Fibroblast of mammary gland (primary cell): ENCODE measurements at places on chromosomes 11 and 22.

DNA sequence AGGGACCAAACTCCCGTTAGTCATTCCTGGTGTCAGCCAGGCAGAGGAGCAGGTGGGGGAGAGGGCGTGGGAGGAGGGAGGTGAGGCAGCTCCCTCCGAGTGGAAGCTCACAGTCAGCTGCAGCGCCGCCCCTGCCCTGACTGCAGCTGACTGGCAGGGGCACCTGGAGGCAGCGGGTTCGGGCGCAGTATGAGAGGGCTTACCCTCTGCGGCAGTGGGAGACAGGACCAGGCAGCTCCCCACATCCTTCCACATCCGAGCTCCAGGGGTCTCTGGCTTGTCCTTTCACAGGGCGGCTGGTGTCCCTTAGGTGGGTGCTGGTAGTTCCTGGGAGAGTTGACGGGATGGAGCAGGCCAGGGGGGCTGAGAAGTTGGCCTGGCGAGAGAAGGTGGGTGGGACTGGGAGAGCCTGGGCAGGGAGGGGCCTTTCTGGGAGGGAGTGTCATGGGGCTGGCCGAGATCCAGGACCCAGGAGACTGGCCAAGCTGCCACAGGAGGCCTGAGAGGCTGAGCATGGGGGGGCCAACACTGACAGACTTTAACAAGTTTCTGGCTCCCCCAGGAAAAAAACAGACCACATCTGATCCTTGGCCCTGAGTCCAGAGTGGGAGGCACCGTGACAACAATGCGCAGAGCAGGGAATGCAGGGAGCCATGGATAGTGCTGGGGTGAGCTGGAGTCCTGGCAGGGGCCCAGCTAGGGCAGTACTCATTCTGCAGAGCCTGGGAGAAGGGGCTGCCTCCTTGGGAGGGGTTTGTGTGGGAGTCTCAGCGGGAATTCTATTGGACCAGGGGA, 4.9 kb downstream of the ADORA2A start:
- peak; percentile 56 for DNase-seq

- DNase-seq, result no peak
Observed at GRCh38 chr22:44920183-44920582, 89.6 kb downstream of the PHF21B start.

- peak; percentile 43 for DNase-seq
Observed at GRCh38 chr11:10122326-10123197, 171.5 kb downstream of the SBF2 start.

- no peak for DNase-seq
Observed at GRCh38 chr11:120310870-120311269, 14.2 kb upstream of the TLCD5 start.

DNA sequence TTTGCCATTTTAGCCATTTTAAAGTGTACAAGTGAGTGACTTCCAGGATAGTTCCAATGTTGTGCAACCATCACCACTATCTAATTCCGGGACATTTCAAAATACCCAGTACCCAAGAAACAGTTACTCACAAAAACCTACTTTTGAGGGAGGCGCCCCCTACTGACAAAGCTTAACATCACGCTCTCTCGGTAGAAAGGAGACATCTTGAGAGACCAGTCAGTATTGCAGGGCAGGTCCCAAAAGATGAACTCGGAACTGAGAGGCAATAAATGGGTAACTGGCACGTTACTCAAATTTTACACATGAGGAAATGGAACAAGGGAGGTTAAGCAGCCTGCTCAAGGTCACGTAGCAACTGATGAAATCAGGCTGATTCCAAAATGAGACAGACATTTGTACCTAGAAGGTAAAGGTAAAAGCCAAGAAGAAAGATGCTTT, 50.0 kb upstream of the POU2AF1 start:
- peak; percentile 81 for DNase-seq

DNA sequence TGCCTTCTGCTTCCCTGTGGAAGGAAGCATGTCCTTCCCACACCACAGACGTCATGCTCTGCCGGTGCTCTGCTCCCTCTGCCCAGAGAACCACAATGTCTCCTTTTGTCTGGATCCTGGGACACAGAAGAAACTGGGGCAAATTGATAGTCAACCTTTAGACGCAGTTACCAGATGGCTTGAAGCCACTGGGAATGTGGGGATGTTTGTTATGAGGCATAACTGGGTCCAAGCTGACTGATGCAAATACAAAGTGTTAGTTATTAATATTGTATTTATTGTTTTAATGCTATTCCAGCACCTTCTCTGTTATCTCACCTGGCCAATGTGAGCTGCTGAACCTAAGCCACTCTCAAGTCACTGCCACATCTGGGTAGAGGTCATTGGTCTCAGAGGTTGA, 322.2 kb downstream of the SHANK2 start:
- DNase-seq, result no peak

DNA sequence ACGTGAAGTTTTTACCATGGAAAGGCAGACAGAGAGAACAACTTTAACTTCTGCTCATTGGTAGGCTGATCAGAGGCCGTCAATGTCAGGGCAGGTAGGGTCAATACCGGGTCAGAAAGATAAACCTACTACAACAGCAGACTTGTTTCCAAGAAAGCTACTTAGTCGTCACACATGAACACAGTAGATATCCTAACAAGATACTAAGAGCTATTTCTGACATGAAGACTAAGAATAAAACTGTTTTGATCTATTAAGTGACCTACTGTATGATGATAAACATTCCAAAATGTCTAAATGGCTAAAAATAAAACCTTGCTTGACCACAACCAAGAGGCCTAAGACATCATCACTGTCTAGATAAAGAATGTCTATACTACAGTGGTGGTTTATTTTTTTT, 231.3 kb downstream of the CADM1 start:
- no peak for DNase-seq

GRCh38 chr11:67308031-67308866, 4.9 kb downstream of the SSH3 start:
- no peak for DNase-seq

- peak; percentile 43 for DNase-seq
Observed at GRCh38 chr11:35192347-35192746, 53.4 kb downstream of the CD44 start.

GRCh38 chr11:94477624-94478023, 16.0 kb downstream of the MRE11 start:
- no peak for DNase-seq

GRCh38 chr11:132455044-132455443, 1077.3 kb downstream of the OPCML start:
- DNase-seq, result no peak

DNA sequence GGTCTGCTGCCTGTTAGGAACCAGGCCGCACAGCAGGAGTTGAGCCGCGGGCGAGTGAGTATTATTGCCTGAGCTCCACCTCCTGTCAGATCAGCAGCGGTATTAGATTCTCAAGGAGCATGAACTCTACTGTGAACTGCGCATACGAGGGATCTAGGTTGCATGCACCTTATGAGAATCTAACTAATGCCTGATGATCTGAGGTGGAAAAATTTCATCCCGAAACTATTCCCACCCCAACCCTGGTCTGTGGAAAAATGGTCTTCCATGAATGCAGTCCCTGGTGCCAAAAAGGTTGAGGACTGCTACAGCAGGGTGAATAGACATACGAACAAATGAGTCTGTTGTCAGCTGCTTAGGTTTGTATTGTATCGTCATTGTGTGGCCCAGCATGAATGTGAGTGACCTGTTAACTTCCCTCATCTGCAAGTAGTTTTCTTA, 29.8 kb downstream of the RNF141 start:
- no peak for DNase-seq

DNA sequence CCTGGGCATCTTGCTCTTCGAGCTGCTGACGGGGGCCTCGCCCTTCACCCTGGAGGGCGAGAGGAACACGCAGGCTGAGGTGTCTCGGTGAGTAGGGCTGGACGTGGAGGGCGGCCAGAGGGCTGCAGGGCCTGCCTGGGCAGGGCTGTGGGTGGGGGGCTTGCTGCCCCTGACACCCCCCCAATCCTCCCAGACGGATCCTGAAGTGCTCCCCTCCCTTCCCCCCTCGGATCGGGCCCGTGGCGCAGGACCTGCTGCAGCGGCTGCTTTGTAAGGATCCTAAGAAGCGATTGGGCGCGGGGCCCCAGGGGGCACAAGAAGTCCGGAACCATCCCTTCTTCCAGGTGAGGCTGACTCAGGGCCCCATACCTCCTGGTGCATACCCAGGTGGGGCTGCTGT, 2.7 kb downstream of the RPS6KA4 start:
- DNase-seq, result no peak

- no peak for DNase-seq
Observed at GRCh38 chr11:59078435-59078834, 7.7 kb upstream of the GLYATL1B start.

DNA sequence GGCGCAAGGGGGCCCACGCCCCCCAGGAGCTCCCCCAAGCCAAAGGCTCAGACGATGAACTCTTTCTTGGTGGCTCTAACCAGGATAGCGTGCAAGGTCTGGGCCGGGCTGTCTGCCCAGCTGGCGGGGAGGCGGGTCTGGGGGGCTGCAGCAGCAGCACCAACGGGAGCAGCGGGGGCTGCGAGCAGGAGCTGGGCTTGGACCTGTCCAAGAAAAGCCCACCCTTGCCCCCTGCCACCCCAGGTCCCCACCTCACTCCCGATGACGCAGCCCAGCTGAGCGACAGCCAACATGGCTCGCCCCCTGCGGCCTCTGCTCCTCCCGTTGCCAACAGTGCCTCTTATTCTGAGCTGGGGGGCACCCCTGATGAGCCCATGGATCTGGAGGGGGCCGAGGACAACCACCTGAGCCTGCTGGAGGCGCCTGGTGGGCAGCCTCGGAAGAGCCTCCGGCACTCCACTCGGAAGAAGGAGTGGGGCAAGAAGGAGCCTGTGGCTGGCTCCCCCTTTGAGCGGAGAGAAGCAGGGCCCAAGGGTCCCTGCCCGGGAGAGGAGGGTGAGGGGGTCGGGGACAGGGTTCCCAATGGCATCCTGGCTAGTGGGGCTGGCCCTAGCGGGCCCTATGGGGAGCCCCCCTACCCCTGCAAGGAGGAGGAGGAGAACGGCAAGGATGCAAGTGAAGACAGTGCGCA, 21.6 kb upstream of the TMEM191C start:
- no peak for DNase-seq

- DNase-seq, result no peak
Observed at GRCh38 chr11:1834779-1835670, at the start of gene SYT8. Gene SYT8, plus strand, starts transcription at chr11:1834990. Its CDS starts 116 bp downstream, at chr11:1835106.

GRCh38 chr11:45104006-45104789, 42.2 kb upstream of the PRDM11 start:
- no peak for DNase-seq

GRCh38 chr11:111665777-111666176, 63.5 kb downstream of the SIK2 start:
- peak; percentile 64 for DNase-seq

- peak; percentile 62 for DNase-seq
Observed at GRCh38 chr11:35622070-35622469, 3.8 kb downstream of the FJX1 start.

- peak; percentile 61 for DNase-seq
Observed at GRCh38 chr11:28697920-28698827, 590.0 kb downstream of the METTL15 start.

DNA sequence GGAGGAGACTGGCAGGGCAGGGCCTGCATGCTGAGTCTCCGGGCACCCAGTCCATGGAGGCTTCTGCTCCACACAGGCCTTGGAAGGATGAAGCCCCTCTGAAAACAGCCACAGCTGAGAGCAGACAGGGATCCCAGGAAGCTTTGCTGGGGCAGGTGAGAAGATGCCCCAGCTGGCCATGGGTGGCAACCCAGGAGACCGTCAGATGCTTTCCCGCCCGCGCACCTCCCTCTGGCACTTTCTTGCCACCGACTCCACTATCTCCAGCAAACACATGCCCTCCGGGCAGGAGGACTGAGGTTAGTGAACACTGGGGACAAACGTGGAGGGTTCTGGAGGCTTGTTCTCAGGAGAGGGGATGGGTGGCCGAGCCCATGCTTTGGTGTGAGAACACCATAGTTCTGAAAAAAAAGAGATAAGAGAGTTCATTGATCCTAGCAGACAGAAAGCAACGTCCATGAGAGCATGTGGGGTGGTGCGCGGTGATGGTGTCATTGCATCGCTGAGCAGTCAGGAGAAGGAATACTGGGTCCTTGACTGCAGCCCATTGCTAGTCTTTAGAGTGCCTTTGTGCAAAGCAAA, 2.3 kb downstream of the C1QTNF6 start:
- DNase-seq, result no peak

- DNase-seq, result no peak
Observed at GRCh38 chr11:75996523-75997442, 181.8 kb downstream of the UVRAG start.

DNA sequence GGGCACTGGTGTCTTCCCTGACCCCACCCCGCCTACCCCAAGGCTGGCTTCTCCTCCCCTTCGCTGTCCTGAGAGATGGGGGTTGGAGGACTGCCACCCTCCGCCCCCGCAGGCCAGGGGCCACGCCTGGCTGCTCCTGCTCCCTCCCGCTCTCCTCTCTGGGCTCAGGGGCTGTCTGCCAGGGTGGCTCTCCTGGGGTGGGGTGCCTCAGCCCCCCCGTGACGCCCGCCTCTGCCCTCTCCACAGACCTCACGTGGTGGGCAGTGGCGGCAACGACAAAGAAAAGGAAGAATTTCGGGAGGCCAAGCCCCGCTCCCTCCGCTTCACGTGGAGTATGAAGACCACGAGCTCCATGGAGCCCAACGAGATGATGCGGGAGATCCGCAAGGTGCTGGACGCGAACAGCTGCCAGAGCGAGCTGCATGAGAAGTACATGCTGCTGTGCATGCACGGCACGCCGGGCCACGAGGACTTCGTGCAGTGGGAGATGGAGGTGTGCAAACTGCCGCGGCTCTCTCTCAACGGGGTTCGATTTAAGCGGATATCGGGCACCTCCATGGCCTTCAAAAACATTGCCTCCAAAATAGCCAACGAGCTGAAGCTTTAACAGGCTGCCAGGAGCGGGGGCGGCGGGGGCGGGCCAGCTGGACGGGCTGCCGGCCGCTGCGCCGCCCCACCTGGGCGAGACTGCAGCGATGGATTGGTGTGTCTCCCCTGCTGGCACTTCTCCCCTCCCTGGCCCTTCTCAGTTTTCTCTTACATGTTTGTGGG, 8.1 kb downstream of the RCOR2 start:
- DNase-seq, result peak; percentile 46
